Iris pigment epithelial cell (primary cell): ENCODE measurements at places on chromosomes 13 and 19.

- peak; percentile 14 for DNase-seq
Measured at GRCh38 chr13:71803066-71803465, 63.9 kb downstream of the DACH1 start.

DNA sequence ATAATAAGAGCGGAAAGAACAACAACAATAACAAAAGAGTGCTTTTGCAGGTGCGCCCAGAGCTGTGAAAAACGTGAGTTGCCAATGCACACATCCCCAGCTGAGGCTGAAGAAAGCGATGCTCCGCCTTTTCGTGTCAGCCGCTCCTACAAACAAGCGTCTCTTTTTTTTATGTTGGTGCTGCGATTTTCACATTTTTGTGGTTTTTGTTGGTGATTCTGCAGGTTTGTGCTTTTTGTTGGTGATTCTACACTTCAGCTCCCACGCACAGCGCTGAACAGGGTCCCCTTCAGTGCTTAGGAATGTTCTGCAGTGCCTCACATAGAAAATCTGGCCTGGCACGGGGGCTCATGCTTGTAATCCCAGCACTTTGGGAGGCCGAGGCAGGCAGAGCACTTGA is 7.3 kb upstream of the SBK3 start:
- DNase-seq = peak; percentile 90

DNA sequence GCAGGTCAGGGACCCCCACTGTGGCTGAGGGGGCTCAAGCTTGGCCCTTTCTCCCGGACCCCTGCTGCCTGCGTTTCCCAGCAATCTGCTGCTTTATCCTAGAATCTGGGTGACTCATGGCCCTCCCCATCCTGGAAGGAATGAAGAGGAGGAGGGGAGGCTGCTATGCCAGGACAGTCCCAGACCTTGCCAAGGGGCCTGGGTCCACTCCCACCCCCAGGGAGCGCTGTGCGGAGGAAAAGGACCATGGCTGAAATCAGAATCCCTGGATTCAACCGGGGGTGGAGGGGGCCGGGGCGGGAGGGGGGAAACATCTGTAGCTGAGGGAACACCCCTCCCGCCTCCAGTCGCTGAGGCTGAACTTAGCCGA is 20.5 kb downstream of the ZNF114 start:
- peak; percentile 40 for DNase-seq

- DNase-seq = peak; percentile 72
Measured at GRCh38 chr13:45238945-45239795, 38.3 kb upstream of the KCTD4 start.

- DNase-seq = no peak
Measured at GRCh38 chr13:94312511-94313216, 166.8 kb downstream of the DCT start.

- DNase-seq = no peak
Measured at GRCh38 chr19:57068921-57069697, 50.7 kb upstream of the USP29 start.

DNA sequence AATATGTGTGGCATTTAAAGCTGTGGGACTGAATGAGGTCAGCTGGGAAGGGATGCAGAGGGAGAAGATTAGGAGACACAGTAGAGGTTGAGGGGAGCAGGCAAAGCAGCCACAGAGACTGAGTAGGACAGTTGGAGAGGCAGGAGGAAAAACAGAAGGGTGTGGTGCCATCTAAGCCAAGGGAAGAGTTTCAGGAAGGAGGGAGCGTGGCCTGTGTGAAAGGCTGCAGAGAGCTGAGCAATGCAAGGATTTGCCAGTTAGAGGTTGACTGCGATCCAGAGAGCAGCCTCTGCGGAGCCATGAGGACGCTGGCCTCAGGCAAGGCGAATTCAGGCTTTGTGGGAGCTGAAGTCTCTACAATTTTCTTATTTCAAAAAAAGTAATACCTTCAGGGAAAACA is 28.9 kb downstream of the SOX21 start:
- no peak for DNase-seq

DNA sequence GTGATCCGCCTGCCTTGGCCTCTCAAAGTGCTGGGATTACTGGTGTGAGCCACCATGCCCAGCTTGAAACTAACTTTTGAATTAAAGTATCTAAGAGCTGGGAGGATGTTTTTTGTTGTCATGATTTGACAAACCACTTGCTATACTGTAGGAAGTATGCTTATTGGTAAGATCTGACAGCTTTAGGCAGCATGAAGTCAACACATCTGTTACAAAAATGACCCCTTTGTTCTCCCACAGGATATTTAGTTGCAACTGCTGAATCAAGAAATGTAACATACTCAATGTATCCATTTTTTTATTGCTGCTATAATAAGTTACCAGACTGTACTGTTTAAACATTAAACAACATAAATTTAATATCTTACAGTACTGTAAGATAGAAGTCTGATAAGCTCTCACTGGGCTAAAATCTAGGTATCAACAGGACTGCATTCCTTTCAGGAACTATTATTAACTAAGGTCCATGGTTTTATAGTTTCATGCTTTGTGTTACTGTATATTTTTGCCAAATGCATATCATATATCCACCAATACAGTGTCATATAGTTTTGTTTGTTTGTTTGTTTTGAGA is 22.8 kb upstream of the LRP3 start:
- no peak for DNase-seq

DNA sequence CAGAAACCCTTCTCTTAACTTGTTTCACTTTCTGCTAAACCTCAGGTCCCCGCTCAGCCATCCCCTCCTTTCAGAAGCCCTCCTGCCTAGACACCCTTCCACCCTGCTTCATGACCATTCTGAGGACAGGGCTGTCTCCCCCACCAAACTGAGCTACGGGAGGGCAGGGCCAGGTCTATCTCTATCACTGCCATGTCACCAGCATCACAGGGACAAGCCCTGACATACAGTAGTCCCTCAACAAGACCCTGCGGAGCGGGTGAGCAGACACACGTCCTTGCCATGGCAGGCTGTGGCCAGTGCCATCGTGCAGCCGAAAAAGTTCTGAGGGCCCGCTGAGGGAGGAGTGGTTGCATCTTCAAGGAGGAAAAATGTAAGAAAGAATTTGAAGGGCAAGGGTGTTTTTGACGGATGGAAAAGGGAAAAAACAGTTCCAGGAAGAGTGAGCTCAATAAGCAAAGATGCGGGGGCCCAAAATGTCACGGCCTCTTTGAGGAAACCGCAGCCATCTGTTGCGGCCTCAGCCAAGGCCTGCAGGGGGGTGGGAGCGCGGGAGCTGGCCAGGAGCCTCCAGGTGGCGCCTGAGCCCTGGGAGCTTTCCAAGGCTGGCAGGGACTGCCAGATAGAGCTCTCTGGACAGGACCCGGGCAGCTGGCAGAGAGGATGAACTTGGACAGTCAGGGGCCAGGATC is 8.1 kb downstream of the PTGIR start:
- peak; percentile 72 for DNase-seq

DNA sequence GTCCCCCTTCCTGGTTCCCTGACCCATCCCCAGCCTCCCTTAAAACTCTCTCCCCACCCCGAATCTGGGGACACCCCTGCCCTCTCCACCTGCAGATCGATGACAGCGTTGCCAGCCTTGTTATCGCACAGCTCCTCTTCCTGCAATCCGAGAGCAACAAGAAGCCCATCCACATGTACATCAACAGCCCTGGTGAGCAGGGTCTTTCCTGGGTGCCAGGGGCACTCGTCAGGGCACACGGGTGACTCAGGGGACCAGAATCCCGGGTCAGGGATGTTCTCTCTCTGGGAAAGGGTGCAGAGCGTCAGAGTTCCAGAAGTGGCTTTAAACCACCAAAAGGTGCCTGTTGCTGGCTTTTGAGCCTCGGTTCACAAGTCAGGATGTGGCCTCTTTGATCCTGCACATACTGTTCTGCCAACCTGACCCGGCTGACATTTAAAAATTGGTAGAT is 1.0 kb downstream of the CLPP start:
- no peak for DNase-seq

DNA sequence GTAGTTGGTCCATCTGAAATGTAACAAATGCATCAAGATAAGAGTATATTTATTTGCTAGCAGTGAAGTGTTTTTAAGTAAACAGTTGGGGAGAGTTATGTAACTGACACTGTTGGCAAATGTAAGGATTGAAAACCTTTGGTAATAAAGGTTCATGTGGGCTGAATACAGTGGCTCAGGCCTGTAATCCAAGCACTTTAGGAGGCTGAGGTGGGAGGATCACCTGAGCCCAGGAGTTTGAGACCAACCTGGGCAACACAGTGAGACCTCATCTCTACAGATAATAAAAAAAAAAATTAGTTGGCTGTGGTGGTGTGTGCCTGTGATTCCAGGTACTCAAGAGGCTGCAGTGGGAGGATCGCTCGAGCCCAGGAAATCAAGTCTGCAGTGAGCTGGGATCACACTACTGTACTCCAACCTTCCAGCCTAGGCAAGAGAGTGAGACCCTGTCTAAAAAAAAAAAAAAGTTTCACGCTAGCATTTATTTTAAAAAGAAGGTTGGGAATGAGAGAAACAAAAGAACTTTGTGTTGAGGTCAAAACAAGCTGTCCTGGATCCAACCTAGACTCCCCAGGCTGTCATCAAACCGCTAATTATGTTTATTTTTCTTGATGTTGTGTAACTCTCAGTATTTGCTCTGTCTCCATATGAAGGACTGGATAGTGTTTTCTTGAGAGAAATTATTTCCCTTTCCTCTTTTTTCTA is 20.7 kb downstream of the SETDB2 start:
- peak; percentile 76 for DNase-seq

DNA sequence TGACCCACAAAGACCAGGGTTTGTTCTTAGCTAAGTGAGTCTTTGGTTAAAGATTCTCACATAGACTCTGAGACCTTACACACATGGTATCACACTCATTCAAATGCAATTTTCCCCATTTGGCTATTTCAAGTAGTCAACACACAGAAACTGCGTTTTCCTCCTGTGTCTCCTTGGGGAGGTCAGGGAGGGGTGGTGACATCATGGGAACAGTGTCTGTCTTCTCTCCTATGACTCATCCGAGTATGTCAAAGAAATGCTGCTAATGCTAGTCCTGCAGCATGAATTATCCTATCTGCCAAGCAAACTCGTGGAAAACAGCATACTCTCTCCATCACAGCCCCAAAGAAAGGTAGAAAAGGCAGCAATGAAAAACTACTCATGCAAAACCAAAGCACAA is 100.2 kb downstream of the ENOX1 start:
- DNase-seq = peak; percentile 97

- no peak for DNase-seq
Measured at GRCh38 chr13:111668451-111668850, 348.0 kb downstream of the TEX29 start.

GRCh38 chr19:32751066-32751465 is 31.5 kb downstream of the TDRD12 start:
- DNase-seq = no peak

DNA sequence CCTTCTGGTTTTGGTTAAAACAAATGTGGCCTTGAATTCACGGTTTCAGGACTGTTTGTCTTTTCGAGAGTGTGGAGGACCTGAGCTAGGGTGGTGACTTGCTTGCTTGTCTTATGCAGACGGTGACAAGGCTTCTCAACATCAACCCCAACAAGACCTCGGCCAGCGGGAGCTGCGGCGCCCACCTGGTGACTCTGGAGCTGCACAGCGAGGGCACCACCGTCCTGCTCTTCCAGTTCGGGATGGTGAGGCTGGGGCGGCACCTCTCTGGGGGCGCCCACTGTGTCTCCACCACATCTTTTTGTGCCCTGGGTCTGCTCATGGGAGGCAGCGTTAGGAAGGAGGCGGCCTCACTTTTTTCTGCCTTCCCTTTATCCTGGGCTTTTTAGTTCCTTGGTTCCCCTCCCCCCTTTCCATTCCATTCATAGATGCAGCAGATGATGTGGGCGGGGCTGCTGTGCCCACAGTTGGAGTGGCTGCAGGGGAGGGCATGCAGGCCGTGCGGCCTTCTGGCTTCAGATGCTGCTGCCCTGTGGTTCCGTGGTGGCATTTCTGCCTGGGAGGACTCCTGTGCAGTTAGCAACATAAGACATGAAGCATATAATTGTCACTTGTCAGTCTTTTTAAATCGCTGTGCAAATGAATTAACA is 23.3 kb downstream of the LAMP1 start:
- no peak for DNase-seq

DNA sequence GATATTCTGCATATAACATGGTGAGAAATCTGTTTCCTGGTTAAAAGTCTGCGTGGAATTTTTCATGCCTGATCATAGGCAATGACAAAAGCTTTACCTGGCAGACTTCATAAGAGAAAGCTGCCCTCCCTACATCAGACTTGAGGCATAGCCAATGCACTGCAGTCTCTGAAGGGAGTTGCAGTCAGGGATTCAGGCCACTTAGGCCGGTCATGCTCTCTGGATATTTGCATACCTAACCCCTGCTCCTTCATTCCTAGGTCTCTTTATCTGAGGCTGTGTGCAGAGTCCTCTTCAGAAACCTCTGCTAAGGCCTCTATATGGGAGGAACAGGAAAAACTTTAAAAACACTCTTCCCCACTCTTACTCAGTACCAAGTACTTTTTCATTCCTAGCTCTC is 287.4 kb downstream of the PCDH17 start:
- no peak for DNase-seq

DNA sequence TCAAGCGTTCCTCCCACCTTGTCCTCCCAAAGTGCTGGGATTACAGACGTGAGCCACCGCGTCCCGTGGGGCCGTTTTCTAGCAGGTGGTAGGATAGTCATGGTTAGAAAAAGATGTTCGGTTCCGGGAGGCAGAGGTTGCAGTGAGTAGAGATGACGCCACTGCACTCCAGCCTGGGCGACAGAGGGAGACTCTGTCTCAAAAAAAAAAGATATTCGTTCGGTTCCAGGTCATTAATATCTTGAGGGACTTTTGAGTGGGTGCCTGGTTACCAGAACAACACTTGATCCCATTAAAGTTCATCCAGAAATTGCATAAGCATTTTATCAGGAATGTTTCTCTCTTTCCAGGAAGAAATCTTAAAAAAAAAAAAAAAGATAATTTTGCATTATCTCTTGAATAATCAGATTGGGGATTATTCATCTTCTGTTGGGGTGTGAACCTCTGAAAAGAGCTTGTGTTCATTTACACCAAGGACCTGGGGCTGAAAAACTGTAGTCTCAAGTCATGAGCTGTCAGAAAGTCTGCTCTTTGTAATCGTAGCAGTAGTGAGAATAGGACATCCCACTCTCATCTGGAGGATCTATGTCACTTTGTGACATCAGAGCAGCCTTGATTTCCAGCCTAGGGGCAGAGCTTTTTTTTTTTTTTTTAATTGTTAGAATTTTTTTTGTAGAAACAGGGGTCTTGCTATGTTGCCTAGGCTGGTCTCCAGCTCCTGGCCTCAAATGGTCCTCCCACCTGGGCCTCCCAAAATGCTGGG is 1.0 kb upstream of the ETHE1 start:
- DNase-seq = no peak

GRCh38 chr19:29029268-29029958 is 183.5 kb downstream of the UQCRFS1 start:
- no peak for DNase-seq

- no peak for DNase-seq
Measured at GRCh38 chr13:58704953-58705352, 1073.4 kb downstream of the PCDH17 start.

GRCh38 chr19:10669246-10669645 is 15.1 kb downstream of the ILF3 start:
- no peak for DNase-seq

- DNase-seq = peak; percentile 29
Measured at GRCh38 chr19:17680230-17680722, 7.9 kb downstream of the UNC13A start.

GRCh38 chr19:49808711-49809159 is 4.4 kb downstream of the FUZ start:
- DNase-seq = peak; percentile 79
